Stimulated activated CD8-positive, alpha-beta memory T cell treated with anti-CD3 and anti-CD28 coated beads, Interleukin-15, amount 100 ng/mL, for 1 hour (primary cell): ENCODE measurements at places on chromosomes 5 and 9.

DNA sequence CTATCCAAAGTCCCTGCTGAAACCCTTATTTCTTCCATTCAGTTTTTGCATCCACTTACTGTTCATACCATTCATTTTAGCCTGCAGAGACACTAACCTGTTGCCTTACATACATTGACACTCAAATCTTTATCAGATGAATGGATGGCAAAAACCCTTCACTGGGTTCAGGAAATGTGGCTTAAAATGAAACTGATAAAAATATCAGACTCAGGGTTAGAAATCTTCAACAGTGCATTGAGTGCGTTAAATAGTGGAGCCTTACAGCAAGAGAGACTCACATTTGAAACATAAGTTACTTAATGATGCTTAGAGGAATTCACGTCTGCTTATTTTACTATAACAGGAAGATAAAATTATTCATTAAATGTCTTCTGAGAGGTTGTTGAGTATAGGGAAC is 28.0 kb upstream of the BNC2 start:
- no peak for DNase-seq

DNA sequence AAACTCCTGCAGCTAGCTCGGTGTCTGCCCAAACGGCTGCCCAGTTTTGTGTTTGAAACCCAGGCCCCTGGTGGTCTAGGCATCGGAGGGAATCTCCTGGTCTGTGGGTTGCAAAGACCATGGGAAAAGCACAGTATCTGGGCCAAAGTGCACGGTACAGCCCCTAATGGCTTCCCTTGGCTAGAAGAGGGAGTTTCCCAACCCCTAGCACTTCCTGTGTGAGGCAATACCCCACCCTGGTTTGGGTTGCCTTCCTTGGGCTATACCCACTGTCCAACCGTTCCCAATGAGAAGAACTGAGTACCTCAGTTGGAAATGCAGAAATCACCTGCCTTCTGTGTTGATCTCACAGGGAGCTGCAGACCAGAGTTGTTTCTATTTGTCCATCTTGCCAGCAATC is 41.8 kb downstream of the CAVIN4 start:
- no peak for DNase-seq

- no peak for DNase-seq
Observed at GRCh38 chr5:129118405-129118804, 23.9 kb downstream of the ISOC1 start.

DNA sequence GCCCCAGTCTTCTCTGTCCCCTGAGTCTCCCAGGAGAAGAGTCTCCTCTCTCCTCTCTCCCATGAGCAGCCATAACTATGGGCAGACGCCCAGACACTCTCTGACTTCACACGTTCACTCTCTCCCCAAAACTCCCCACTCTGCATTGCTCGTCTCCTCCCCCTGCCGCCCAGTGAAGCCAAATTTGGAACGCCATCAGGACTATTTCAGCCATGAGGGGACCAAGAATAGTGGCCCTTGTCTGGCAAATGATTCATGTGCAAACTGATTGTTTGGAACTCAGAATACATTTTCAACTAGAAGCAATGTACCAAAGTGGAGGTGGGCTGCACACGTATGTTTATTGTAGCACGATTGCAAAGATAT is 20.9 kb downstream of the CMBL start:
- no peak for DNase-seq

- DNase-seq, result no peak
Observed at GRCh38 chr5:51518607-51519006, 135.4 kb downstream of the ISL1 start.

DNA sequence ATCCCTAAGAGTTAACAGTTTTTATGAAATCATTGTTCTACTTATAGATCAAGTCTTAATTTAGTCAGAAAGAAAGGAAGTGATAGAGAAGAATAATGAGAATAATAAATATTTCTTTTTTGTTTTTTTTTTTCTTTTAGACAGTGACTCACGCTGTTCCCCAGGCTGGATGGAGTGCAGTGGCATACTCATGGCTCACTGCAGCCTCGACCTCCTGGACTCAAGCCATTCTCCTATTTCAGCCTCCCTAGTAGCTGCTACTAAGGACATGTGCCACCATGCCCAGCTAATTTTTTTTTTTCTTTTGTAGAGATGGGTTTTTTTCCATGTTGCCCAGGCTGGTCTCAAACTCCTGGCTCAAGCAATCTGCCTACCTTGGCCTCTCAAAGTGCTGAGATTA is 11.0 kb downstream of the IFNA21 start:
- DNase-seq, result no peak

DNA sequence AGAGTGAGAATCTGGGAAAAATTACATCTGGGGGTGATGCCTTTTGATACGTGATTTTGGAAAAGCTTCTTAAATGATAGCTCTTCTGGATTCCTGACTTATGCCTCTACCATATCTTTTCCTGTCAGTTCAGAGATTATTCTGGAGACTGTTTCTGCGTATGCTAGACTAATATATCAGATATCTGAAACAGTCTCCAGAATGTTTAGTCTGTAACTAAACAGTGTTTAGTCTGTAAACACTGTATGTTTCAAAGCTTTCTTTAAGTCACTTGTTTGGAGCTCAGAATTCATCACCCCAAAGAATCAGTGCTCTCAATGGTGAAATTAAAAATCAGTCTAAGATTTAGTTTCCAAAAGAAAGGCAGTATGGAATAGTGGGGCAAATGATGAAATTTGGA is 19.7 kb downstream of the C9orf85 start:
- no peak for DNase-seq

- DNase-seq, result no peak
Observed at GRCh38 chr5:117860550-117860949, 1127.8 kb downstream of the DTWD2 start.

GRCh38 chr9:123716339-123716945 is 213.5 kb downstream of the DENND1A start:
- DNase-seq, result no peak

GRCh38 chr5:170408226-170408625 is 19.1 kb upstream of the KCNMB1 start:
- no peak for DNase-seq

- no peak for DNase-seq
Observed at GRCh38 chr5:23084815-23085214, 231.7 kb upstream of the CDH12 start.

GRCh38 chr9:6183227-6183551 is 32.4 kb upstream of the IL33 start:
- no peak for DNase-seq
